ENCODE measurements at places on chromosomes 2 and 18.

- DNase-seq, result peak; percentile 8
These were observed 43.4 kb downstream of the MYL12B start for GRCh38 chr18:3305354-3305762.

DNA sequence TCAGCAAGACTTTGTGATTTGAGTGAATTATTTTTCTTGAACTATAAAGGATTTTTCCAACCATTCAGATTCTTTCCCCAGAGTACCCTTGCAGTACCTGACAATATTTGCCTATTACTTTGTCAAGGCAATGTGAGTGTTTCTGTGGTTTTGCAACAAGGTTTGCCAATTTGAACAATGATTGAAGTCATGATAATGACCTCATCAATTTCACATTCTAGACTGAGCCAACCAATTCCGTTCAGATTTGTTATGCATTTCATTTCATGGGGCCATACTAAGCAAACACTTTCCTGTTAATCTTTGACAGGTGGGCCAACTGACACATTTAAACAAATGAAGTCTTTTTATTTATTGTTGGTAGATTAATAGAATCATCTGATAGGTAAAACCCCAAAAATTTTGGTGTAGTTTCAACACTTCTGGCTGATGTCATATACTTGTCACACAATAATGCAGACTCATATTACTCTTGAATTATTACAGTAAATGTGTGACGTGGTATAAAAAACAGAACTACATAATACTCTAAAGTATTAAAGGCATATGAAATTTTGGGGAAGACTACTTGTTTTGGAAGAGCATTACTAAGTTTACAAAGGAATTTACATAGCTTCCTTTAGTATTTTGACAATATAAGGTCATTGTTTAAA is 526.4 kb downstream of the DPP10 start:
- no peak for DNase-seq

GRCh38 chr2:138086576-138086975 is 122.3 kb downstream of the HNMT start:
- no peak for DNase-seq

DNA sequence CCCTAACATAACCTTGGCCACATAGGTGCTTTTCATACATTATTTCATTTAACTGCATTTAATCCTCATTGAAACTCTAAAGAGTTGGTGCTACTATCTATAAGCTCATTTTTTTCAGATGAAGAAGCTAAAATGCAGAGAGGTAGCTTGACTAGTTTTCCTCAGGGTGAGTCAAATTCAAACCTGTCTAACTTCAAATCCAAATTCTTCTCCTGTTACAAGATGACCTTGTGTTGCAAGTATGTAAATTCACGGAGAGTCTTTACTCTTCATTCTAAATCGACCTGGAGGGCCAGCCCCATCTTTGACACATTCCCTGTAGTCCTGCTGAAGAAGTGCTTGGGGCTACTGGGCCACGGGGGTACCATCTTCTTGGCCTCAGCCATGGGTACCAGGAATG is 8.2 kb upstream of the SETBP1 start:
- no peak for DNase-seq

GRCh38 chr2:219460424-219460926 is 25.8 kb downstream of the SPEG start:
- DNase-seq, result no peak

DNA sequence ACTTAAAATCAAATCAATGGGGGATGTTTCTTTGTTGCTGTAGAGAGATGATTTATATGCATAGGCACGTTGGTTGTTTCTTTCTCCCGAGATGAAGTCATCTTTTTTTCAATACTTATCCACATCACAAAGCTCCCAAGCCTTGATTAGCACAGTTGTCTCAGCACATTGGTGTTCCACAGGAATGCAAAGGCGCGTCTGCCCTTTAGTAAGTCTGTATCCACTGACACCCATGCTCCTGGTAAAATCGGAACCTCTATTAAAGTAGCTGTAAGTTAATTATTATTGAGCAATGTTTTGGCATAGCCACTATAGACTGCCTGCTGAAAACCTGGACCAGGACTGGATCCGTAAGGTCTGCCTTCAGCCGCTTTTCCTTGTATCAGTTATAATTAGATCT is 77.6 kb upstream of the RBM44 start:
- DNase-seq, result no peak

DNA sequence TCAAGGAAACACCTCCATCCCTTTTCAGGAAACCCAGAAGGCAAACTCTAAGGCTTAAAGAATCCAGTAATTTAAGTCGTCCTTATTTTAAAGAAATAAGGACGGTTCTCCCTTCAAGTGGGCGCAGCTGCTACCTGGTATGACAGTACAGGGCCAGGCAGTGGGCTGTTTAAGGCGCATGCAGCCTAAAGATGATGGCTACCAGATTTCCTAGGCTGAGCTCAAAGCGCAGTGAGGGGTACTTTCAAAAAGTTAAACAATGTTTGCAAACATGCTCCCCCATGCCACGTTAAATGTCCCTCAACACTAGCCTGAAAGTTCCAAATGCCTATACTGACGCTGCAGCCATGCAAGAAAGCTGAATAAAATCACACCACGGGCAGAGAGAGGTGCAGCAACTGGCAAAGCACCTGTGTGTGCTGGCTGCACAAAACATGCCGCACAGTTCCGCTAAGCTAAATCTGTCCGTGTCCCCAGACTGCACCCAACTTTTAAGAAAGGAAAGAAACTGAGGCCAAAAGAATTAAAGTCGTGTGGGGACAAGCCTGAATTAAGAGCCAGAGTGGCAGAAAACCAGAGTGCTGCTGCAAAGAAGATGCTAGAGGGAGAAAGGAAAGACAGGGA is 583 bp downstream of the HIBCH start:
- no peak for DNase-seq

DNA sequence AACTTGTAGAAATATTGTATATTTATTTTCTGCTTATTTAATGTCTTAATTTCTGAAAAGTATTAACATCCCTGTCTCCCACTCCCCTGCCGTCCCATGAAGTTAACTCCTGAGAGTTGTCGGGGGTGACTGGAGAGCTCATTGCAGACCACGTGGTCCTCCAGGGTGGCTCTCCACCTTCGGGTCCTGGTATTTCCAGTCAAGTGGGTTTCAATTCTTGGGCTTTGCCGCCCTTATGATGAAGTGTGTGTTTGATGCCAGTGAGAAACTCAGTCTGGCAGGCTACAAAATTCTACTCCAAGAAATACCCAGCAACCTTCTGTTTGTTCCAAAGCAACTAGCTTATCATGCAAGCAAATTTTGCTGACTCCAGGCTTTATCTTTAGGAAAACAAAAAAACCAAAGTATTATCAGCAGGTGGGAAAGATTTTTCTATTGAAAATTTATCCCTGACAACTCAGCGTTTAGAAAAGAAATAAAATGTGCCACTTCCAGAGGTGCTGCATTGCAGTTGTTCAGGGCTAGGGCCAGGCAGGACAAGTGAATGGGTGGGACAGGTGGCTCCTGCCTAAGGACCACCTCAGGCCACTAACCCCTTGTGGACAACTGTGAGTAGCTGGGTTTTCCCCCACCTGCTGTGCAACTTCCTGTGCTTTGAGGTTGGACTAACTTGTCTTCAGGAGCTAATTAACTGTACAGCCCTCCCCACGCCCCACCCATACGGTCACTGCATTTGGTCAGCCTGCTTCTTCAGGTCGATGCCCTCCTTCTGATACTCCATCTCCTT is 46.6 kb downstream of the BCL2L11 start:
- no peak for DNase-seq

- DNase-seq, result no peak
These were observed 79.1 kb downstream of the TTC27 start for GRCh38 chr2:32706815-32707579.

GRCh38 chr18:68734308-68734707 is 19.4 kb upstream of the TMX3 start:
- DNase-seq, result no peak

DNA sequence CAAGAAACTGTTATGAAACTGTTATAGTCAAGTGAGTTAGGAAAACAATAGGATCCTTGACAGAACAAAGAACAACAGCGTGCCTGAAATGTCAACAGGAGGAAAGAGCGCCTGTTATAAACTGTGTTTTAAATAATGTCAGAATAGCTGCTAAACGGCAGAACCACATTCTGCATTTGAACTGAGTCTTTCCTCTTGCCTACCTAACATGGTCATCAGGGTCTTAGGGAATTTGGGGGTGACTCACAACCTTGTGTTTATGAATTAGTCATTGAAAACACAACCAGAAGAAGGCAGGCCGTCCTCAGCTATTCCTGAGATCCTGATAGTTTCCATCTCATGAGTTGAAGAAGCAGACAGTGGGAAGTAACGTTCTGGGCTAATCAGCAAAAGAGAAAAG is 222.0 kb upstream of the FN1 start:
- DNase-seq, result no peak

DNA sequence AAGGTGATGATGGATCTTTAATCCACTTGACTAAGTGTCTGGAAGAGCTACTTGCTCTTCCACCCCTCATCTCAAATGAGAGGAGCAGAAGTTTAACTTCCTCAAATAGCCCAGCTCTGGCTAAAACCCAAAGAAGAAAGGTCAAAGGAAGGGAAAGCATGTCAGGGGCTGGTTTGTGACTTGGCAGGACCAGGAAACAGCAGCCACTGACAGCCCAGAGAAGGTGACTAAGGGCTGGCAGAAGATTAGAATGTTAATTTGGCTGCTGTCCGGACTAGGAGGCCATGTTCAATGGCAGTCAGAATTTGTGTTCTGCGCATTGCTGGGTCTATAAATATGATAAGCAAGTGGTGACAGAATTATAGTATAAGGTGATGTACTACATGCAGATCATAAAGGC is 386.2 kb downstream of the SETBP1 start:
- DNase-seq, result peak; percentile 37

DNA sequence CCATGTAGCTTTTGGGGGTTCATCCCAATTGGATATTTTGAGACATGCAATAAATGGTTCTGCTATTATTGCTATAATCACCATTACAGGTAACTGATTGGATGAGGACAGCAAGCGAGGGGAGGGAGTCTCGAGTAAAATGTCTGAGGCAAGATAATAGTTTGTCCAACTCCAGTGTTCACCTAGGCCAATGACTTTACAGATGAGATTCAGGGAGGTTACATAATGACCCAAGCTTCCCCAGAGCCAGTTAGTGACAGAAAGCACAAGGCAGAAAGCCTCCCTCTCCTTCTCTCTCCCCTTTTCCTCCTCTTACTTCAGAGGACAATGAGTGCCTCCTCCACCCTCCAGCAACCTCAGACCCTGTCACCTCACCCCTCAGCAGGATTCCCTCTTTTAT is 98.4 kb upstream of the GLS start:
- no peak for DNase-seq

GRCh38 chr2:113895819-113896563 is 6.1 kb downstream of the ACTR3 start:
- DNase-seq, result no peak

DNA sequence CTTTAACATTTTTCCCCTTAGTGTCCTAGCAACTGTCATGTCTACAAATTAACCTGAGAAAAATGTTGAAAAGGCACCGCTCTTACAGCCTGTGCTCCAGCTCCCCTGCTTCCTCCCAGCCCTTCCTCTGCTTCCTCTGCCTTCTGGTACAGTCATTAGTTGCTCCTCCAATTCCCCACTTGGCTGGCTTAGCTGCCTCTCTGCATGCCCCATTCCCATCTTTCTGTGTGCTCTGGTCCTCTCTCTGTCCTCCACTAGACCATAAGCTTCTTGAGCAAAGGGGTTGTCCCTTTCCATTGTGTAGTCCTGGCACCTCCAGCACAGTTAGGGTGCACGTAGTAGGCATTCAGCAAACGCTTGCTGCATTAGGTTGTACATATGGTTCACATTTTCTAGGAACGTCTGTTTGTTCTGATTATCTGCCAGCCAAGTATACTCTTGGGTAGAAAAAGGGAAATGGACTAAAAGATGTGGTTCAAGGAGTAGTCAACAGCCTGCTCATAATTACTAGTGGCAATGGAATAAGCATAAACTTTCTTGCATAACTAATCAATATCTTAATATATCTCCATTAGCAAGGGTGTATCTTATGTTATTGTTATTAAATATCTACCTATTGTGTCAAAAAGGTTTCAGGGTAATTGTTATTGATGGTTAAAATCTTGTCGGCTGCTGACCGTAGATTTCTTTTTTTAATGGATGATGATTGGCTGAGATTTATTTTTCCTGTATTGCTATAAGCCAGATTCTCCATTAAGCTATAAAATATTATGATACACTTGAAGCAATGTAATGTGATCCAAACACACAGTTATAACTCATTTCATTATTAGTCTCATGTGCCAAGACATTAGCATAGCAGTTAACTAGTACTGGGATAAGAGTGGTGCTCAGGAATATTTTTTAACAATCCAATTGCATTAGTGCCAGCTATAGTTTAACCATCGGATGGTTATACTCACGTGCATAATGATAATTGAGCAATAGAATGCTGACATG is 340.1 kb downstream of the SLC4A3 start:
- DNase-seq, result no peak

Data from CD4-positive, alpha-beta T cell treated with Interferon gamma for 1 hour (primary cell).